ENCODE measurements at places on chromosomes 7 and 10. TPM values are rescaled to one million over a fixed set of nuclear protein-coding genes. Genes with fewer than 3 reads are reported as not detected.

GRCh38 chr7:155610633-155611193, 33.7 kb upstream of the RBM33 start:
- no peak for DNase-seq

GRCh38 chr10:5683065-5683464, 1.6 kb upstream of the TASOR2 start:
- DNase-seq, result no peak

DNA sequence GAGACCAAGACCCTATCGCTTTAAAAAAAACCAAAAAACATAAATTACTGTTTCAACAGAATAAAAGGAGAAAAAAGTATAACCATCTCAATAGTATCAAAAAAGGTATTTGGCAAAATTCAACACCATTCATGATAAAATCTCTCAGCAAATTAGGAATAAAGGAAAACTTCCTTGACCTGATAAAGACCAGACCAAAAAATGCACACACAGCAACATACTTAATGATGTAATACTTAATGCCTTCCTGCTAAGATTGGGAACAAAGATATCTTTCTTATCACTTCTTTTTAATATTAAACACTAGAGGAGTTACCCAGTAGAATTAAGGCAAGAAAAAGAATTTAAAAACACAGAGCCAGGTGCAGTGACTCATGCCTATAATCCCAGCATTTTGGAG, 79.3 kb downstream of the CNOT4 start:
- no peak for DNase-seq

The KCNIP2 gene
- total RNA-seq, result 4.3 TPM

GRCh38 chr7:16891338-16891737, 9.6 kb upstream of the AGR3 start:
- peak; percentile 2 for DNase-seq

DNA sequence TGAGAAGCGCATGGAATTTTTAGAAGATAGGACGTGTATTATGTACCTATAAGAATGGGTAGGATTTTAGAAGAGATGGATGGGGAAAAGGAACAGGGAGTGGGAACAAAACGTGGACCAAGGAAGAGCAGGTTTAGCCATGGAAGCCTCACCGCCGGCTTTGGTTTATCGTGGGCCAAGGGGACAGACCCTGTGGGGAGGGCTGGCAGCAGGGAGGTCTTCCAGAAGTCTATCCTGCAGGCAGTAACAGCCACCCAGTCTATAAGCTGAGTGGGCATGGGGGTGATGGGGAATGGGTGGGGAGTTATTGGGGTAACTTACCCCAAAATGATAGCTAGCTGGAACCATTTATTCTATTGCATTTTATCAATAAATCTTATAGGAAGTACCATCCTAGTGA, 44.9 kb downstream of the IKZF1 start:
- DNase-seq, result no peak

DNA sequence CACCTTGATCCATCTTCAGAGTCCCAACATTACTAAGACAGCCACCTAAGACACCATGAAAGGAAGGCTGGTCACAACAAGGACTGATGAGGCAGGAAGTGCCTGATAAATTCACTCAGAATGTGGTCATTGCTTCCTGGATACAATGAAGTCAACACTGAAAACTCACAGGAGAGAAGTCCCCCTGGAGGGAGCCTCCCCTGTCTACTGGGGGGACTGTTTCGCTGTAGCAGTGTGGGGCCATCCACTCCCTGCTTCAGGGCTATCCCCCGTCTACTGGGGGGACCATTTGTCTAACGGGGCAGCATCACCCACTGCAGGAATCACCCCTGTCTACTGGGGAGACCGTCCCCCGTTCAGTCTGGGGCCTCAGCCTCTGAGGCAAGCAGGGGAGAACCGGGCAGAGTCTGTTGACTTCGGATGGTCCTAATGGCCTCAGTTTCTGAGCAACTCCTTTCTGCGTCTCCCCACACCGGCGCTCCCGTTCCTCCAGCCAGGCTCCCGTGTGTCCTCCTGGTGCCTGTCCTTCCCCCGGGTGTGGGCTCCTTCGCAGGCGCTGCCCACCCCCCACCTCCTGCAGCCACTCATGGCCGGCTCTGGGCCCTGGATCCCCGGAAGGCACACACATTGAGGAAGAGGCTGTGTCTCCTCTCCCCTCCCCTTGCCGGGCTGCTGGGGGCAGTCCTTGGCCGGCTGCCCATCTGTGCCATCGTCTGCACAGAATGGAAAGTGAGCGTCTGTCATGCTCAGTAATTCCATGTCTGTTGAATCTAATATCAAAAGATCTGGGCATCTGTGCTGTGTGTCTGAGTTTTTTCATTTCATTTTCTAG, 59.9 kb upstream of the DNAJB6 start:
- no peak for DNase-seq

DNA sequence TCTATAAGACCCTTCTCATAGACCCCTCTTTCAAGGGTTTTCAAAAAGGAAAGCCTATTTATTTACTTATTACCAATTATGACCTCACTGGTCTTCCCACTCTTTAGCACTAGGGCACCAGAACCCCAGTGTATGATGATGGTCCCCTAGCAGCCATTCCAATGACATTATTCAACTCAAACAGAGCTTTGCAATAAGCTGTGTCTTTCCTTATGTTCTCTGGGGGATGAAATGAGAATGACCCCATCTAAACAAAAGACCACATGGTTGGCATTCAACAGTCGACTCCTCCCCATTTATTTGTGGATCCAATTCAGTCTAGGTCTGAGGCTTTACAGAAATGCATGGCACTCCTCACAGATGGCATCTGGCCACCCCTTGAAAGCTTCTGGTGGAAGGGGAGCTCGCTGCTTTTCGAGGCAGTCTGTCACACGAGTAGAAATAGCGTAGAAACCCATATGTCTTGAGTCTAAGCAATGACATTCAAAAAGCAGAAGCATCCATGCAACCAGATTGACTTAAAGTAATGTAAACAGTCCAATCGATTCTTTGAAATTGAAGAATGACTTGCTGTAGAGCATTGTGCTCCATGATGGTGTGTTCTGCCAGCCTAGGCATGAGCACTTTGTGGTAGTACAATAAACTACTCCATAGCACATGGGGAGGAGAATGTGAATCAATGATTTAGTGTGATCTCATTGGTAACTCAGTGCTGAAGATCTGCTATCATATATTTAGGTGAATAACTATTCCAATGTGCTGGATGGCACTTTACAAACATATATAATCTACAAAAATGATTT, 29.8 kb downstream of the NRP1 start:
- DNase-seq, result no peak

The AKR1B15 gene
- not detected for total RNA-seq

The PRF1 gene
- 5.8 TPM for total RNA-seq

The LDB3 gene
- 0.08 TPM for total RNA-seq

DNA sequence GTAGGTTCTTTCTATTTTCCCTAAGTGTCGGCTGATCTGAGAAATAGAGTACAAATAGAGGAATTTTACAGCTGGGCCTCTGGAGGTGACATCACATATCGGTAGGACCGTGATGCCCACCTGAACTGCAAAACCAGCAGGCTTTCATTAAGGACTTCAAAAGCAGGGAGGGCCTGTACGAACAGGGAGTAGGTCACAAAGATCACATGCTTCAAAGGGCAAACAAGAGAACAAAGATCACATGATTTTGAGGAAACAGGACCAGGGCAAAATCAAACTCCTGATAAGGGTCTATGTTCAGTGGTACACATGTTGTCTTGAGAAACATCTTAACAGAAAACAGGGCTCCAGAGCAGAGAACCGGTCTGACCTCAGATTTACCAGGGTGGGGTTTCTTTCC, 88.9 kb downstream of the CNNM2 start:
- no peak for DNase-seq

DNA sequence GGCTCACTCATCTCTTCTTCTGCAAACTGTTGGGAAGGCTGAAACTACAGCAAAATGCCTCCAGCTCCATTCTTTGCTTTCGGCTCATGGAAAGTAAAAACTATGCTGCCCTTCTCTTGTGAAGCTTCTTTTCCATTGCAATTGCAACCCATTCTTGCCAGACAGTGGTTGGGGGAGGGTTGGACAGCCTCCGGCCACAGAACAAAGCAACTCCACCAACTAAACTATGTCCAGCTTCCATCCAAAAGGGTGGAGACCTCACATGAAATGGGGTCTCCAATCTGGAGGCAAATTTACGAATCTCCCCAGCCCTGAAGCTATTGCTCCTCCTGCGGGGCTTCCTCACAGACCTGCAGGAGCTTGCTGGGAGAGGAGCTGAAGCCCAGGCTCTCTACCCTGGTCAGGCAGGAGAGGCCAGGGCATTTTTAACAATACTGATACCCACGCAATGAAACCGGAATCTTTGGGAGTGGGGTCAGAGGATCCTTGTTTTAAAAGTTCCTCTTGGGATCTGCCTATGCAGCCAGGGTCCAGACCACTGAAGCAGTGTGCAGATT, 549 bp downstream of the GPNMB start:
- DNase-seq, result no peak

The ASIC3 gene
- total RNA-seq, result 22.3 TPM

The AGAP9 gene
- 8.0 TPM for total RNA-seq

The EPHA1 gene
- not detected for total RNA-seq

- no peak for DNase-seq
Observed at GRCh38 chr7:47446871-47447466, 134.9 kb downstream of the TNS3 start.

The RBM17 gene
- 248 TPM for total RNA-seq

- DNase-seq, result no peak
Observed at GRCh38 chr7:98276241-98276761, 5.2 kb upstream of the BRI3 start.
